Activated CD8-positive, alpha-beta memory T cell treated with anti-CD3 and anti-CD28 coated beads for 1 hour (primary cell): ENCODE measurements at places on chromosomes 7 and 10.
A peak's percentile ranks its signal among the peaks of the same experiment; 100 is the strongest.

- DNase-seq, result no peak
Observed at GRCh38 chr7:29086545-29086944, 59.8 kb downstream of the CPVL start.

DNA sequence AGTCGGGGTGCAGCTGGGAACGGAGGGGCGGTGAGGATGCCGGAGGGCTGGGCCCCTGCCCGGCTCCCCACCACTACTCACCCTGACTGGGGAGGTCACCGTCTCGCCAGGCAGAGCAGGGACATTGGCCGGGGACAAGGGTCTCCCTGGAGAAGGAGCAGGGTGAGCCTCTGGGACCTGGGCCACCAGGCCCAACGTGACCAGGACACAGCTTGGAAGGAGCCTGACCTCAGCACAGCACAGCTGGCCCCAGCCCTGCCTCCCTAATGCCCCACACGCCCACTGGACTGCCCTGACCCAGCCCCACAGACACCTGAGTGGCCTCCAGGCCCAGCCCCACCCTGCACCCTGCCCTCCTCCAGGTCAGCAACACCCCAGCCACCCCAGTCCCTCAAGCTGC, 21.1 kb downstream of the MICALL2 start:
- DNase-seq, result no peak

DNA sequence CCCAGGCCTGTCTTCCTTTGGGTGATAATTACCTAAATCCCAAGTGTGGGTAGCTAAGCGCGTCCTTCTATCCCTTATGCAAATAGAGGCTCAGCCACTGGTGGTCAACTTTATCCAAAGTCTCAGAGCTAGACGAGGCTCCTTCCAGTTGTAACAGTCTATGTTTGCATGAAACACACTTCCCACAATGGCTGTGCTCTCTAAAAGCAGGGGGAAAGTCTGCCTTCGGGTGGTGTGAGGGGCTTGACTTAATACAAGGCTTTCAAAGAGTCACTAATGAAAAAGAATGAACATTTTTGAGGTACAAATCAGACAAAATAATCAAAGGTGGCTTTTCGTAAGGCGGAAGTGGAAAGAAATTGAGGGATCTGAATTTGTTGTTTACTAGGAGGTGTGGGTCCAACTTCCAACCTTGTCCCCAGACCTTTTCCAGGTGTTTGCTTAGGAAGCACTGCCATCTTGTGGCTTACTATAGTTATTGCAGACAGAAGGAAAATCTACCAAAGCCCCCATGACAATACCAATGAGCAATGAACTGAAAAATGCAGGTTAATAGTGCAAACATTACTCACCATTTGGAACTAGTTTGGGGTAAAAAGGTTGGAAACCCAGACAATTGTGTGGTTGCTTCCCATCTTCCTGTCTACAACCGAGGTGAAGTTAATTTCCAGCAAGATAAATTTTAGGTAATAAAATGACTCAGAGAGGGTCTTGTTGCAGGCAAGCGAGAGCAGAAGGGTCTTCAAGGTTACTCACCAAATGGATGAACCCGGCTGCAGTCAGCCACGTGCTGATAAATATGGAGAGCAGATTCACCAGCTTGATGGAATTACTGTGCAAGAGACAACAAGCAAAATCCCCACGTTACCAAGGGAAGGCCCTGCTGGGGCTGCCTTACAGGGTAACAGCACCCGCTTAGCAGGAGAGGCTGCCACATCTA, 525.7 kb downstream of the KCNMA1 start:
- no peak for DNase-seq

DNA sequence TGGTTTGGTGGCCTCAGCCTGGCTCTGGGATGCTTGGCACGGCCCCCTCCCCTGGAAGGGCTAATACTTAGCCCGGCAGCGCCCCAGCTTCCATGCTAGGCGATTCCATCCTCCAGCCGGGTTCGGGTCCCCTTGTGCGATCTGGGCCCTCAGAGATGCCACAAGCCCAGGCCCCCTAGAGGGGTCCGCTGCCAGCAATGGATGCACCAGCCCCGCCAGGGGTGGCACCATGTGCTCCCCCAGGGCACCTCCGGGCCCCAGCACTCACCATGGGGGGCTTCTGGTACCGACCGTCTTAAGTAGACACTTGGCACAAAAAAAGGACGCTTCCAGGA, 125.7 kb upstream of the KCTD7 start:
- no peak for DNase-seq

DNA sequence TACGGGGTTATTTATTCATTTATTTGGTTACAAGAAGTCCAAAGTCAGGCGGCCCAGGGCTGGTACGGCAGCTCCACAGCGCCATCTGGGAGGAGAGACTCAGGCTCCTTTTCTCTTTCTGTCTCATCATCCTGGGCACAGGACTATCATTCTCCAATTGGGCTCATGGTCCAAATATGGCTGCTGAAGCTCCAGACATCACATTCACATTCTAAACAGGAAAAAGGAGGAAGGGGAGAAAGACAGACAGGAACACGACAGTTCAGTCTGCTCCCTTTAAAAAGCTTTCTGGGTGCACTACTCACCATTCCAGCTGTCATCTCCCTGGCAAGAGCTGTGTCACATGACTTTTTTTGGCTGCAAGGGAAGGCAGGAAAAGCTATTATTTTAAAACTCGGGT, 74.4 kb upstream of the PDZD8 start:
- DNase-seq, result no peak

DNA sequence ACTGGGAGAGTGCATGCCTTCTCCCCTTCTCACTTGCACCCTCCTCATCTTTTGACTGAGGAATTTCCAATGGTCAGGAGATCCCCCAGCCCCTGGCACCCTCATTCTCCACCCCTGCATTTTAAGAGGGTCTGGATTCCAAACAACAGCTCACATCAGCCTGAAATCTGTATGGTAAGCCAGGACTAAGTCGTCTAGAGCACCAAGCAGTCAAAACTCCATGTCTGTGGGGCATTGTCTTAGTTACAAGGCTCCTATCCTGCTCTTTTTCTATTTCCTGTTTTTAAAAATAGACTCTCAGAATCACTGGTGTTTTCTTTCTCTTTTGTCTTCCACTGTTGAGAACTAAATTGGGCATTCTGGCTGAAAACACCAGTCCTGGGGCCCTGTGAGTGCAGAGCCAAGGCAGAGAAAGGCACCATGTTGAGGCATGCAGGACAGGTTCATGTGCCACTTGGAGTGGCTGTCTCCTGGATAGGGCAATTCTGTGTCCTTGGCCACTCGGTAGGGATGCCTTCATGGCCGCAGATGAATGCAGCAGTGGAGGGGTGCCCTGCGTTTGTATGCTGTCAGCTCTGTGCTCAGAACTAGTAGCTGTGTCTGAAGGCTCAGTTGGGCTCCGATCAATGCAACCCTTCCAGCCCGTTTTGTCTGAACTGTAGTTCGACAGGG, 216.6 kb upstream of the YAE1 start:
- DNase-seq, result no peak

DNA sequence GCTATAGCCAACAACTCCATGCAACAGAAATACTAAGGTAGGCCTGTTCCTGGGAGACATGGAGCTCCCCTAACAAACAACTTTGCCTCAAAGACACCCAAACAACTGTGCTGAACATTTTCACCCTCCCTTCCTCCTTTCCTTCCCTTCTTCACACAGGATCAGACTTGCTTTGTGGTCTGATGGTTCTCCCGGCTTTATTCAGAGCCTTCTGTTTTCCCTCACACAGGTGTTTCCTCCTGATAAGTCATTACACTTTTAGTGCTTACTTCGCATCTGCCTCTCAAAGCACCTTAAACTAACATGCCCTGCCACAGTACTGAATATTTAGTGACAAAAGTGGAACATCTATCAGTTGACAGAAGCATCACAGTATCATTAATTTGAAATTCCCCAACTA, 56.3 kb upstream of the YAE1 start:
- DNase-seq, result no peak

- DNase-seq, result no peak
Observed at GRCh38 chr10:73060173-73060572, 36.5 kb downstream of the P4HA1 start.

DNA sequence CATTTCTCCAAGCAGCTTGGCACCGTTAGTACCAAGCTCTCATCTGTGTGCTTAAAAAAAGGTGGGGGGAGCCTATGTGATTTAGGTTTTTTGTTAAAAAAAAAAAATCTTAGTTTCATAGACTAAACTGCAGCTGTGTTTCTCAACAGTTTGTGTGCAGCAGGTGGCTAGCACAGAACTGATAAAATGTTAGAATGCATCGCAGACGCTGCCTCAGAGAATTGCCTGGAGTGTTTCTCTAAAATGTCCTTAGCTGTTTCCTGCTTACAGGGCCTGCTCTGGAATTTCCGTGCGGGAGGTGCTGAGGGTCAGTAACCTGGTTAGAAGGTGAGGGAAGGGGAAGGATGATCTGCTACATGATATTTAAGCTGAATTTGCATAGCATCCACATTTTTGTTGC, 268.9 kb downstream of the PLXDC2 start:
- no peak for DNase-seq

DNA sequence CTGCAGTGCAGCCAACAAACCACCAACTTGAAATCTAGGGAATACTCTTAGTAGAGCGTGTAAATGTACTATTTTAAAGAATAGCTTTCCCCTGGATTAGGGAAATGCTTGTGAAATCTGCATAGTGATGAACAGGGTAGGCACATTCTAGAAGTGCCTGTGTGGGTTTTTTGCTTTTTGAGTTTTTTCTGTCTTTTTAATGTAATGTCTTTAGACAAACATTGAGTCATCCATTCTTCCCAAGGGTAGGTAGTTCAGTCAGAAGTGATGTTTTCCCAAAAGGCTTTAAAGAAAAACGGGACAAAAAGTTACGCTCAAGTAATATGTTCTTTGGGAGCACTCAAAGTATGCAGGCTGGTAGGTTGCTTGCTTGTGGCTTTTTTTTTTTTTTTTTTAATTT, 130.0 kb downstream of the AUTS2 start:
- no peak for DNase-seq

DNA sequence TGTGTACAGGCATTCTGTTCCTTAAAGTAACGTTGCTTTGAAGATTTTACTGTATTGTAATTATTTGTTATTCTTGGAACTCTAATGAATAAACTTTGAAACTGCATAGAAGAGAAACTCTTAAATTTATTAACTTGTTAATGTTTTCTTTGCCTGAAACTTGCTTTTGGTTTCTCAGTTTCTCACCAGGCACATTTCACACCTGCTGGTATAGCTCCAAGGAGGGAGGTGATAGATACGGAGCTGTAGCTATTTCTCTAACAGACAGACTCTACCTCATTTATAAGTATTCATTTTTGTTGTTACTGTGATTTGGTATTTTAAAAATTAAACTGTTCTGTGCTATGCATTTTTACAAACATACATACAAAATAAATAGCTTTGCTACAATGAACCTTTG, 32.7 kb downstream of the R3HCC1L start:
- no peak for DNase-seq

DNA sequence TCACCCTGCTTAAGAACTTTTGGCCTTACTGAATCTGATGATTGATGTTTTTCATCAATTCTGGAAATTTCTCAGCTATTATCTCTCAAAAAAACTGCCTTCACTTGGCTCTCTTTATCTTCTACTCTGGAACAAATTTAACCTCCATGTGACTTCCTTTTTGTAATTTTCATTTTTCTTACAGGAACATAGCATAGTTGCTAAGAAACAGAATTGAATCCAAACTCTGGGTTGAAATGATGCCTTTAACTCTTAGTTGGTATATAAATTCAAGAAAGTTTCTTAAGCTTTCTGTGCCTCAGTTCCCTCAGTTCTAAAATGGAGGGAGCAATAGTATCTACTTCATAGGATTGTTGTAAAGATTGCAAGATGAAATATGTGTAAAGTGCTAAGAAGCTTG, 19.8 kb downstream of the GPR141 start:
- no peak for DNase-seq

DNA sequence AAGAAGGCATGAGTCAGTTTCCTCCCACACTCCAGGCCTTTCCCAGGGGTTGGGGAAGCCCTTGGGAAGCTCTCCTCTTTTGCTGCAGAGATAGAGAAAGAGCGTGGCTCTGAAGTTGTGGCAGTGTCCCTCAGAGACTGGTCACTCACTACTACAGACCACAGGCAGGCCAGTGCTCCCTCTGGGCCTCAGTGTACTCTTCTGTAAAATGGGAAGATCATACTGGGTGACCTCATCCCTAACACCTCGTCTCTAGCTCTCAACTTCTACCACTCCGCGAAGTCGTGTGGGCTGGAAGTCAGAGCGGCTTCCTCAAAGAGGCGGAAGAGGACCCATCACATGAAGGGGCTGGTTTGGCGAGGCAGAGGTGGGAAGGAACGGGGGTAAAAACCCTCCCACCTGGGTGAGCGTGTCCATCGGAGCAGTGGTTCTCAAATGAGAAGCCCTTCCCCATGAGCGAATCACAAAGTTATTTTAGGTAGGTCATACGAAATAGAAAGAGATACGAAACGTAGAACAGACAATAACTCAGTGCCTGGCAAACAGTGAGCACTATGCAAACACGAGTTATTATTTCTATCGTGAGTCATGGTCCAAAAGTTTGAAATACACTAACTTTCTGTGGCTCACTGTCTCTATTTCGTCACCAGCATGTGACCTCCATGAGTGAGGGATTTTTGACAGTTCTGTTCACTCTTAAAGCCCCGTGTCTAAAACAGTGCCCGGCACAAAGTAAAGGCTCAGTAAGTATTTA, 32.7 kb downstream of the PRKAG2 start:
- no peak for DNase-seq

GRCh38 chr7:149727053-149727898, 46.1 kb downstream of the ZNF467 start:
- no peak for DNase-seq

DNA sequence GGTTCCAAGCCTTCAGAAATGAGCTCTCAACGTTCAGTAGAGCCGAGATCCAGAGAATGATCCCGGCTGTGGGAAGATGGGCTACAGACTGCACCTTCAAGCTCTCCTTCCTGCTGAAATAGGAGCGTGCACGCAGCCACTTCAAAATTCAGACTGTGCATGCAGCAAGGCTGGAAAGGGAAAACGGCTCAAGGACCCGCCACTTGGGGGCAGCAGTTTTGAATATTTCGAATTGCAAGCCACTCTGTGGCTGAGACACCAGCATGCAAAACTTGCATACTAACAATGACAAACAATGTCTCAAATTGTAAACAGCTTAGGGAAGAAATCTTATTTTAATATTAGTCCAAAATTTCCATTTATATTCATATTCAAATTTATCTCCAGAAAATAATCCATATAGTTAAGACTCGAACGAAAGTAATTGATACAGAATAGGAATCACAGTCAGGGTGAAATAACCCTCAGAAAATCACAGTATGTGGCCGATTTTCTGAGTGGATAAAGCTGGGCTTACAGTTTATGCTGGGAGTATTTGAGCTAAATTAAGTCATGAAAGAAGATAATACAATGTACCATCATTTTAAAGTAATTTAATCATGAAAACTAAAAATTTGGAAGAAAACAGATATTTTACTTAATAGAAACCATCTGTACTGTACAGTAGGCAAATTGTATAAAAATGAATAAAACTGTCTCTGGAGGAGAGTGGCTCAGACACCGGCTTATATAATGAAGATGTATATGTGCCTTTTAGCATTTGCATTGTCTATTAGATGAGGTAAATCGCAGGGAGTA, 137.9 kb upstream of the MKI67 start:
- DNase-seq, result peak; percentile 24
